NCI-H187 (cell line): ENCODE measurements at places on chromosomes 12 and 14.

DNA sequence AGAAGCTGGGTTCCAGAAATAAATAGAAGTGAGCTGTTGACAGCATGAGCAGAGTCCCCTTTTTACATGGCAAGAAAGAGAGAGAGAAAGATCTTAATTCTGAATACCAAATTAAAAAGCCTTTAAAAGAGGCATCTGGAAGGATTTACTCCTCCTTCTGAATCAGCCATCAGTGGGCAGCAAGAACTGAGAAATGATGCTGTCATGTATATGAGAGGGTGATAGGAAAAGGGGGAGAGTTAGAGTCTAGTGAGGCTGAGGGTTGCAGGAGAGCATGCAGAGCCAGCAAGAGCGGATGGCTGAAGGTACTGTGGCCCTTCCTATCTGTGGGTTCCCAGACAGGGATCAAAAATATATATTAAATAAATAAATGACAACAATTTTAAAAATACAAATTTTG is 34.5 kb upstream of the GNG2 start:
- no peak for DNase-seq

DNA sequence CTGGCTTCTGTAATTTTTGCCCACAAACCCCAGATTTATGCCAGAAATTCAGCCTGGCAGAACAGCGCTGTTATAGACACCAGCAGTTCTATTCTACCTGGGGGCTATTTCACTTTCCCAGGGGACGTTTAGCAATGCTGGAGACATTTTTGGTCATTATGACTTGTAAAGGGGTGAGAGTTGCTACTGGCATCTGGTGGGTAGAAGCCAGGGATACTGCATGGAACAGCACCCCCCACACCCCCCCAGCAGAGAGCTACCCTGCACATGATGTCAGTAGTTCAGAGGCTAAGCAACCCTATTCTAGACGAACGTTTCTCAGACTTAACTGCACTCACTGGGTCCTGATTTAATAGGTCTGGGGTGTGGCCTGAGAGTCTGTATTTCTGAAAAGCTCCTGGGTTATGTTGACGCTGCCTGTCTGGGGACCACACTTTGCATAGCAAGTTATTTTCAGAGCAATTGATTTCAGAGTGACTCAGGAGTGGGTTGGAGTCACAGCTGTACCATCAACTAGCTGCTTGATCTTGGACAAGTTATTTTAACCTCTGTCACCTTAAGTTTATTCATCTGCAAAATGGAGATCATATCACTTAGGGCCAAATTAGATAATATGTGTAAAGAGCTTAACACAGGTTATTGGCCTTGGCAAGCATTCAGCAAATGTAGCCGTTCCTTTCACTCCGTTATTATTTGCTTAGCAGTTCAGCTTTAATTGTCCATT is 48.5 kb downstream of the CHST11 start:
- no peak for DNase-seq

DNA sequence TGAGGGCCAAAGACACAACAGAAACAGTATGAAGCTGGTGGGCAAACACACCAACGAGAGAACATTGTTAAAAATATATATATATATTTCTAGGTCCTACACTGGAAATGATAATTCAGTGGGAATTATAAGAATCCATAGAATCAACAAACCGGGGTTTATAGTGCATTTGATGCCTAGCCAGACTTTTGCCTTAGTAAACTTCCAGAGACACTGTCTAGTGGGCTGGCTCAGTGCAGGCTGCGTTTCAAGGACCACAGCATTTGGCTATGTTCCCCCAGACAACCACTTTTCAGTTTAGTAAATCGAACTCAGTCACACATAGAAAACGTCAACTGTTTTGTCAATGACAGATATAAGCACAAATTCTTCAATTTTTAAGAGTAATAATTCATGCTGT is 41.9 kb downstream of the SLC38A4 start:
- DNase-seq: no peak

GRCh38 chr14:67487937-67488893 is at the start of gene TMEM229B:
TSS of gene TMEM229B (minus strand) at chr14:67488721. CDS start at chr14:67473923, 14,798 bp downstream.
- DNase-seq: no peak

GRCh38 chr14:92930737-92931602 is 8.0 kb downstream of the CHGA start:
- no peak for DNase-seq

- no peak for DNase-seq
These were observed 133.0 kb downstream of the KIF26A start for GRCh38 chr14:104271391-104271790.

DNA sequence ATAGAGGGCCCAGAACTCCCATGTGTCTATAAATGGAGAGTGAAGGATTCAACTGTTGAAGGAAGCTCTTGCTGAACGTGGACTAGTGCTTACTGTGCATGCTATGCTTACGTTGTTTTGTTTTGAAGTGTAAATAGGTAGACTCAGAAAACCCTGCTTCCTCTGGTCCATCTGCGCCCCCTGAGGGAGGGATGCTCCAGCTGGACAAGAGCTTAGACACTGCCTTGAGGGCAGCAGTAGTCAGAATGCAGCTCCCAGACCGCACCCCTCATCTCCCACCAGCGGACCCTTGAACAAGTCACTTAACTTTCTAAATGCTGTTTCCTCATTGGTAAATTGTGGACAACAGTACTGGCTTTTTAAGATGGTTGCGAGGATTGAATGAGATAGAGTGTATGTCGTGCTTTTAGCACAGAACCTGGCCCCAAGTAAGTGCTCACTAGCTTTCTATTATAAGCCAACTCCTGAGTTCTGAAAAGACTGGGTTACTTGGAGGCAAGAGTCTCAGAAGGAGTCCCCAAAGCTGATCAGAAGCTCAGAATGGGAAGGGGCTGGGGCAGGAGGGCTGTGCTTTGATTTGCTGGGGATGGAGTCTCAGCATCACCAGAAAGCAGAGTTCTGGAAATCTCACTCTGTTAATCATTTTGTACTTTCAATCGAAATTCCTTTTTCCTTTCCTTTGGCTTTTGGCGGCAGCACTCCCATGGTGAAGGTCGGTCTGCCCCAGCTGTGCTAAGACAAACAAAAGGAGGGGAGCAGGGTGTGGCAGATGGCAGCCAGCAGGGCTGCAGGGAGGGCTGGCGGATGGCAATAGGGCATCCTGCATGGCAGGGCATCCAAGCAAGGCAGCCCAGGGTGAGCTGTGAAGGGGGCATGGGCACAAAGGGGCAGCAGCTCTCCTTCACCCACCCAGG is 15.6 kb downstream of the AGAP2 start:
- no peak for DNase-seq

GRCh38 chr14:76695263-76695920 is 65.9 kb upstream of the VASH1 start:
- no peak for DNase-seq

DNA sequence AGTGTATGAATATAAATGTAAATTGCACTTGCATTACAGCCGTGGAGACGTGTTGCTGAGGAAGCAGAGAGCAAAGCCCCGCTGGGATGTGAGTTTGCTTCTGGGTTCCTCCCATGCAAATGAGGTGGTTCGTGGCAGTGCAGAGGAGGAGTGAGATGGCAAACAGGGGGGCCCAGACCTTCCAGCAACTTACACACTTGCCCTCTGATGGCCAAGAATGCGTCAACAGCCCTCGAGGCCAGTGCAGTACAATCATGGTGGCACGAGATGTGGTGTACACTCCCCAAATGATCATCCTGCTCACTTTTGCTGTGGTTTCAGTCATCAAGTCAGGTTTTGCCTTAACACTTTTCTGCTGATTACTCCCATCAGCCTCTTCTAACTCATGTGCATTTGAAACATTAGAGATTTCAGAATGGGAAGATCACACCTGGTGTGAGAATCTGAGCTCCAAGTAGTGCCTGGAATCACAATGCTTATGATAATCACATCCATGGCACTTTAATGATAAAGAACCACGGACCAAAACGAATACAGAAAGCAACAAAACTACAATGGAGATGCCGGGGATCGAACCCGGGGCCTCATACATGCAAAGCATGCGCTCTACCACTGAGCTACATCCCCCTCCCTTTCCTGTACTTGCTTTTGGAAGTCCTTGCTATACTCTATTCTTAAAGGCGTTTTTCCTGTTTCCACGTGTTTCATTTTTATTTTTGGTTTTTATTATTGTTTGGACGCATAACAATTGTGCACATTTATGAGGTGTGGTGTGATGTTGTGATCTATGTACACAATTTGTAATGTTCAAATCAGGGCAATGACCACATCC is 7.0 kb upstream of the UBC start:
- DNase-seq: no peak

- no peak for DNase-seq
These were observed 4.2 kb upstream of the KRT5 start for GRCh38 chr12:52524241-52524897.

GRCh38 chr14:56176530-56176929 is 58.3 kb downstream of the PELI2 start:
- no peak for DNase-seq

DNA sequence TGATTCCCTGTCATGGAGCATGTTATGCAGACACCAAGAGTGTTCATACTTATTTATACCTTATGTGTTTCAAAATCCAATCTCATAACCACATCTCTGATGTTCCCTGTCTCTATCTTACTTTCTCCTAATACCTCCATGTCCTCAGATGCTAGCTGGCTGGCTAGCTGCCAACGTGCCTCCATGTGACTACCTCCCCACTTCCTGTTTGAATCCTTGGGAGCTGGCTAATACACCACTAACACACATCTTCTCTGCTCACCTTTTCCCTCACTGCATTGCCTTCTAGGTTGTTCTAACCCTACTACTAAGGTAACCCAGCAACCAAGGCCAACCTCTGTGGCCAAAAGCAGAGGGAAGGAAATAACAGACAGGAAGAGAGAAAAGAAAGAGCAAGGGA is 27.3 kb downstream of the TTC5 start:
- no peak for DNase-seq
